Chondrocyte (in vitro differentiated cells): ENCODE measurements at places on chromosomes 4 and X. TPM values are rescaled to one million over a fixed set of nuclear protein-coding genes. Genes with fewer than 3 reads are reported as not detected.

The C4orf36 gene
- 0.60 TPM in 1 of 3 replicates, not detected in the others for total RNA-seq

The NALF2 gene
- not detected in 3 replicates for total RNA-seq

The RNF150 gene
- total RNA-seq = 12.8 to 28.7 TPM (median 14.8 TPM) in 3 replicates

The MYOZ2 gene
- total RNA-seq = 0.13 to 0.35 TPM in 2 of 3 replicates, not detected in the other

DNA sequence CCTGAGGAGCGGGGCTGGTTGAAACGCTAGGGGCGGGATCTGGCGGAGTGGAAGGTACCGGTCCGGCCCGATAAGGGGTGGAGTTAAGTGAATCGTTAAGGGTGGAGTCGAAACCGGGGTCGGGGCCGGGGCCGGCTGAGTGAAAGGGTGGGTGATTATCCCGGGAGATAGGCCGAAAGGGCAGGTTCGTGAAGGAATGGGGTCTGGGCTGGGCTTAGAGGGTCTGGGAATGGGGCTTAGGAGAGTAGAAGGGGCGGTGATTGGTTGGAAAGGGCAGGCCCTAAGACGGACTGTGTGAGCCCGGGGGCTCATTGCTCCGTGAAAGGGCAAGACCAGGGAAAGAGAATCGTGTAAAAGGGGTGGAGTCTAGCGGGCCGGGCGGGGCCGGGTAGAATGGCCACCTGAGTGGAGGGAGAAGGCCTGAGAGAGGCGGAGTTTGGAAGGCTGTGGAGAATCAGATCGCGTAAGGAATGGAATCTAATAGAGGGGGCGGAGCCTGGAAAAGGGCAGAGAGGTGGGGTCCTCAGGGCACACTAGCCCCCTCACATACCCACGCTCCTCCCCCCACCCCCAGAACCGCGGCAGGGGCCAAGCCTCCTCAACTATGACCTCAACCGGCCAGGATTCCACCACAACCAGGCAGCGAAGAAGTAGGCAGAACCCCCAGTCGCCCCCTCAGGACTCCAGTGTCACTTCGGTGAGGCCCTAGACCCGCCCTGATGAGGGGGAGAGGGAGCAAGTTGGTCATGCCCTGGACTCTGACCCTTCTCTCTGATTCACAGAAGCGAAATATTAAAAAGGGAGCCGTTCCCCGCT is 430 bp downstream of the HDAC6 start:
- DNase-seq = no peak
- H3K36me3 ChIP-seq = no peaks in the 10 kb centered on the region
- peaks cover 10% of the 10 kb centered on the region for H3K4me1 ChIP-seq
- H3K27ac ChIP-seq = peak overlapping the region; percentile 99
- no peaks in the 10 kb centered on the region for H3K27me3 ChIP-seq

GRCh38 chrX:149799938-149800337 is 18.2 kb downstream of the MAGEA9 start:
- H3K36me3 ChIP-seq = no peaks in the 10 kb centered on the region
- no peaks in the 10 kb centered on the region for H3K27me3 ChIP-seq
- DNase-seq = no peak
- no peak overlapping the region for H3K27ac ChIP-seq

DNA sequence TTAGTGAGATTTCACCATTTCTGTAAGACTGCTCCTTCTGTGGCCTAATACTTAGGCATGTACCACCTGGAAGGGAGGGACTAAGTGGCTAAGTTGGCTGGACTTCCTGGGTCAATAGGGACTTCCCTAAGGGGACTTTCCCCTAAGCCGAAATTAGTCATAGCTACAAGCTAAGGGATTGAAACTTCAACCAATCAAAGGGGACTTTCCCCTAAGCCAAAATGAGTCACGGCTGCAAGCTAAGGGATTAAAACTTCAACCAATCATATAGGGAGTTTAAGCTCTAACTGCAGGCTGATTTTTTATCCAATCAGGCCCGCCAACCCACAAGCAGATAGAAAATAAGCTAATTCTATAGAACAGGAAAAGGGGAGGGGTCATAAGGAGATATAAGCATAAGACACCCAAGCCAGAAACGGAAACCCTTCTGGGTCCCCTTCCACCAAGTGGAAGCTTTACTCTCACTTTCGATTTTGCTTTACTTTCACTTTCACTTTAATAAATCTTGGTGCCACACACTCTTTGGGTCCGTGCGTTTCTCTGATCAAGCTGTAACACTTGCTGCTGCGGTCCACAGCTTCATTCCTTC is 382.8 kb downstream of the KLHL4 start:
- H3K4me1 ChIP-seq = no peaks in the 10 kb centered on the region
- H3K27me3 ChIP-seq = no peaks in the 10 kb centered on the region
- H3K27ac ChIP-seq = no peak overlapping the region
- no peaks in the 10 kb centered on the region for H3K36me3 ChIP-seq
